D341Med (cell line): ENCODE measurements at places on chromosomes 11 and 22.

DNA sequence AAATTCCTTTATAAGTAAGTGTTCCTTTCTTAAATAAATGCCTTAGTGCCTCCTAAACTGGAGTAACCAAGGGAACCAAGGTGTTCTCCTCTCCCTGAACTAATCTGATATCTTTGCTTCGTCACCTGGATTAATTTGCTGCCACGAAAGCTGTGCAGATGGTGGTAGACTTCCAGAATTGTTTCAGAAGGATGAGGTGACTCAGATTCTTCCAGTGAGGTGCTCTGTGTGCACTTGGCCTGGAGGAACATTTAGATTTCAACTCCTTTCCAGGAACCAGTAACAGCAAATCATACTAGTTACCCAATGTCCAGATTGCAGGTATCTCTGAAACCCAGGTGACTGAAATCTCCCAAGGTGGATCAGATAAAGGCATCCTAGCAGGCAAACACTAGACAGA is 181.9 kb downstream of the FAT3 start:
- DNase-seq: no peak

DNA sequence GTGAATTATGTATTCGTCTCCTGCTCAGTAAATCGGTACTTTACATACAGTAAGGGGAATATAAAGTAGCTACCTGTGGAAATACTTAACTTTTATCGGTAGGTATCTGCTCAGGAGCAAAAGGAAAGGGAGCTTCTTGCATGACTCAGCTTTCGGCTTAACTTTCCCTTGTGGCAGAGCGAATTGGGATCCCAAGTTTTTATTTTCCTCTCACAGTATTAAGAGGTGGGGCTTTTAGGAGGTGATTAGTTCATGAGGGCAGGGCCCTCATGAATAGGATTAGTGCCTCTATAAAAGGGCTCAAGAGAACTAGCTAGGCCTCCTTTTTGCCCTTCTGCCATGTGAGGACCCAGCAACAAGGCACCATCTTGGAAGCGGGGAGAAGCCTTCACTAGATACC is 18.7 kb downstream of the RCN1 start:
- DNase-seq: no peak

- no peak for DNase-seq
Observed at GRCh38 chr22:37100589-37101127, 8.9 kb downstream of the TMPRSS6 start.

- DNase-seq: peak; percentile 5
Observed at GRCh38 chr11:12279672-12280108, 97.7 kb upstream of the PARVA start.

DNA sequence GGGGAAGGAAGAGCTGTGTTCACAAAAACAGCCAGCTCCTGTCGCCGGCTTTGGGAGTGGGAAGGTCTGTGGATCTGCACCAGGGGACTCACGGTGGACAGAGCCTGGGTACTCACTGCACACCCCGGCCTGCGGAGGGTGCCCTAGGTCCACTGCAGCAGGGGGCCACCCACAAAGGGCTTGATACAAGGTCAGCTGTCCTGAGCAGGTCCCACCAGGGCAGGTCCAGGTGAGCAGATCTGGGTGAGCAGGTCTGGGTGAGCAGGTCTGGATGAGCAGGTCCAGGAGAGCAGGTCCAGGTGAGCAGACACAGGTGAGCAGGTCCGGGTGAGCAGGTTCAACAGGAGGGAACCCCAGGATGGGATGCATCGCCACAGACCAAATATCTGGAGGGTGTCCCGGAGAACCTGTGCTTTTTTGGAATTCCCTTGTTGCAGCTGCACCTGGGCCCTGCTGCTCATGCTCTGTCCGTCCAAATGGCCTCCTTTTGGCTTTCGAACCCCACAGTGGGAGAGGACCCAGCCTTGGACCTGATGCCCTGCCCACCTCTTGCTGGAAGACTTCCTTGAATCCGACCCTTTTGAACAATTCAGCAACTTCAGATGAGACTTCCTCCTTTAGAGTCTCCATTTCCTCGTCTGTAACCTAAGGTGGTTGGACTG is 485.3 kb downstream of the TBC1D22A start:
- DNase-seq: no peak

DNA sequence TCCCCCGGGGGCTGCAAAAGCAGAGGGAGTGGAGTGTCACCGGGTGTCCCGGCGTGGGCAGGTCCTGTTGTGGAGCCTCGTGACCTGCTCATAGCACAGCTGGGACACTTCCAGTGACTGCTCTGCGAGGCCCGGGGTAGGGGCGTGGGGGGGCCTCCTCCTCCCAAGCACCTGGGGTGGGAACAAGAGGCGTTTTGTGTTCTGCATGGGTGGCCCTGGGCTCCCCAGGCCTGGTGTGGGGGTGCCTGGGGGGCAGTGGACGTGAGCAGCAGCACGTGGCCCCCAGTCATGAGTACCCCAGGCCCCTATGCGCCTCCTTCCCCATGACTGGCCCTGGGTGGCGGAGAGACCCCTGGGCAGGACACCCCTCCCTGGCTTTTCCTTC is 104.7 kb downstream of the KCNQ1 start:
- no peak for DNase-seq

DNA sequence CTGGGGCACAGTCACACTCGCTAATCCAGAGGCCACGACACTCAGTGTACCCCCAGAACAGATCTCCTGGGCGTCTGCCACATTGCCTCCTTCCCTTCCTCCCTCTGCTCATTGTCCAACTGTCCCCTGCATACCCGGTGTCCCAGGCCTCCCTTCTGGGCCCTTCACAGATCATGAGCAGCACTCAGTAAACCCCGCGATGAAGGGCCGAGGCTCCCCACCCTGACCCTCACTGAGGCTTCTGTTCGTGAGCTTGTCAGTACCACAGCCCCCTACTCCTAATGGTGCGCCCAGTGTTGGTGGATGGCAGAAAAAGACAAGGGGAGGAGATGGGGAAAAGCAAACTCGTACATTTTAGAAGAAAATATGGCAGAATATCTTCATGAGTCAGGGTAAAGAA is 12.6 kb downstream of the RSPH14 start:
- no peak for DNase-seq
